Omental fat pad (tissue), 4 donors: ENCODE measurements at places on chromosomes 5 and 9. TPM values are rescaled to one million over a fixed set of nuclear protein-coding genes. Genes with fewer than 3 reads are reported as not detected.

The EQTN gene
- not detected for total RNA-seq

GRCh38 chr5:56447232-56447631 is 214.1 kb upstream of the ANKRD55 start:
- no peak for DNase-seq

The LCNL1 gene
- total RNA-seq = 0.47 TPM

GRCh38 chr9:37972351-37972848 is 68.5 kb upstream of the SLC25A51 start:
- no peak for DNase-seq

- DNase-seq = no peak
Measured at GRCh38 chr9:109817146-109817845, 37.3 kb downstream of the PALM2AKAP2 start.

The TAF11L5 gene
- not detected for total RNA-seq

The PCDHGB1 gene
- 2.2 TPM for total RNA-seq

The PALM2AKAP2 gene
- 23.4 TPM for total RNA-seq

DNA sequence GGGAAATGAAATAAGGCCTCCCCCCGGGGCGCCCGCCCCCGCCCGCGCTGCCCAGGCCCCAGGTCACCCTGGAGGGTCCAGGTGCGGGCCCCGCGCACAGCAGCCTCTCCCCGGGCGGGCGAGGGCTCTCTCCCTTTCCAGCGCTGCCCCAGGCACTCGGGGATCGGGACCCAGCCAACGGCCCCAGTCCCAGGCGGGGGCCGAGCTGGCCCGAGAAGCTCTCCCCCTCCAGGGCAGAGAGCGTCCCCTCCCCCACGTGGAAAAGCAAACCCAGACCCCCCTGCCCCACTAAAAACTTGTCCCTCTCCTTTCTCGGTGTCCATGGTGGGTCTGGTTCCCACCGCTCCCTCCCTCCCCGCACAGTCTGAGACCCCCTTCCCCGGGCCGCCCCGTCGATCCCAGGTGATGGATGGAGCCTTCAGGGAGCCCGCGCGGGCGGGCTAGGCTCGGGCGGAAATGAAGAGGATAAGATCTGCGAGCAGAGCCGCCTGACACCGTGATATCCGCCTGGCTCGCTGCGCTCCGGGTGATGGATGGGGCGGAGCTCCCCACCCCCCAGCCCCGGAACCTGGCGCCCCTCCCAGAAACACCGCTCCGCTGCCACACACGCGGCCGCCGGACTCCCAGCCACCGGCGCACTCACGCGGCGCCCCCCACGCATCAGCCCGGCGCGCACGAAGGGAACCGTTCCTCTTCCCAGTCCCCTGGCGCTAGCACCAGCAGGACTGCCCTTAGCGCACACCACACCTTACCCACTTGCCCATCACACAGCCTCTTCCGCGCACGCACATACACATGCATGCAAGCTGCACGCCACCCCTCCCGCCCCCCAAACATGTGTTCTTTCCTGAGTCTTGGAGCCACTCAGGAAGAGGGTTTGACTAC is 81.7 kb upstream of the ZBTB43 start:
- no peak for DNase-seq

The ANKRD31 gene
- 0.37 TPM for total RNA-seq

DNA sequence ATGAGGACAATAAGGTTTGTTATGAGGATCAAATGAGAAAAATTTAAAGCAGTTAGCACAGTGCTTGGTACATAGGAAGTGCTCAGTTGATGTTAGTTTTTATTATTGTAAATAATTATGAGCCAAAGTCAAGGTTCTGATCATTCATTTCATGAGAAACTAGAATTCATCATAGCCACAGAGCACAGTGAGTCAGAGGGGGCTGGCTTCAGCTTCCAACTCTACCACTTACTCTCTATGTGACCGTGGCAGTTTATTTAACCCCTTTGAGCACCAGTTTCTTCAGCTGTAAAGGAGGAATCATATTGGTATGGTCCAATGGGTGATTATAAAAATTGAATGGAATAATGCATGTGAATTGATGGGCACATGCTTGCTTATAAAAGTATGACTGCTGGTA is 39.4 kb downstream of the KLHL3 start:
- no peak for DNase-seq

The ACTL7B gene
- not detected for total RNA-seq

DNA sequence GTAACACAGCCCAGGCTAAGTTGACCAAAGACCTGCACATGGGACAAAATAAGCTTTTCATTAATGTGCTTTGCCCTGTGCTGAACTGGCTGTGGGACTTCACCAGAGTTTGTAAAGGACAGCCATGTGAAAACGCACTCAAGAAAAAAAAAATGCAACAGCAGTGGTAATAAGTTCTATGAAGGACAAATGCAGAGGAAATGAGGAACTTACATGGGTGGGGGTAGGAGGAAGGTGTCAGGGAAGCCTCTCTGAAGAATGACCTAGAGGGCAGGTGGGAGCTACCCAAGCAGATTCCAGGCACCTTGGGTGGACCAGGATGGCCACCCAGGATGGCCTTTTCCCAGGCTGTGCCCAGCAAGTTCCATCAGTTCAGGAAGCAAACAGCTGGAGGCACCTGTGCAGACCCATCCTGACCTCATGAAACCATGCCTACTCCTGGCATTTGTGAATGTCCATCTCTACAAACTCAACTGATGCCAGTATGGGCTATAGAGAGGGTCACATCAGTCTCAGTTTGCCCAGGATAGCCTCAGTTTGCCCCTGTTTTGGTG is 6.7 kb upstream of the PHF2 start:
- no peak for DNase-seq

- DNase-seq = no peak
Measured at GRCh38 chr5:57698802-57699201, 216.2 kb upstream of the ACTBL2 start.

DNA sequence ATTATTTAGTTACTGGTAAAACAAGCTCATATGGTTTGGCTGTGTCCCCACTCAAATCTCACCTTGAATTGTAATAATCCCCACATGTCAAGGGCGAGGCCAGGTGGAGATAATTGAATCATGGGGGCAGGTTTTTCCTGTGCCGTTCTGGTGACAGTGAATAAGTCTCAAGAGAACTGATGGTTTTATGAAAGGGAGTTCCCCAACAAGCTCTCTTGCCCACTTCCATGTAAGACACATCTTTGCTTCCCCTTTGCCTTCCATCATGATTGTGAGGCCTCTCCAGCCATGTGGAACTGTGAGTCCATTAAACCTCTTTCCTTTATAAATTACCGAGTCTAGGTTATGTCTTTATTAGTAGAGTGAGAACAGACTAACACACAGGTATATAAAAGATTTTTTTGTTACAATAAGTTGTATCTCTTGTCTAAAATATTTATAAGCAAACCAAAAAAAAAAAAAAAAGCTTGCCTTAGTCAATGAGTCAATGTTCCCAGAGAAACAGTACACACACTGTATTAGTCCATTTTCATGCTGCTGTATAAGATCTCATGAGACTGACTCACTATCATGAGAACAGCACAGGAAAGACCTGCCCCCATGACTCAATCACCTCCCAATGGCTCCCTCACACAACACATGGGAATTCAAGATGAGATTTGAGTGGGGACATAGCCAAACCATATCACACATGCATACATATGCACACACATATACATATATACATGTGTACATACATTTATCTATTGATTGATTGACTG is 138.3 kb downstream of the BASP1 start:
- DNase-seq = no peak

The MAST4 gene
- total RNA-seq = 57.4 TPM

DNA sequence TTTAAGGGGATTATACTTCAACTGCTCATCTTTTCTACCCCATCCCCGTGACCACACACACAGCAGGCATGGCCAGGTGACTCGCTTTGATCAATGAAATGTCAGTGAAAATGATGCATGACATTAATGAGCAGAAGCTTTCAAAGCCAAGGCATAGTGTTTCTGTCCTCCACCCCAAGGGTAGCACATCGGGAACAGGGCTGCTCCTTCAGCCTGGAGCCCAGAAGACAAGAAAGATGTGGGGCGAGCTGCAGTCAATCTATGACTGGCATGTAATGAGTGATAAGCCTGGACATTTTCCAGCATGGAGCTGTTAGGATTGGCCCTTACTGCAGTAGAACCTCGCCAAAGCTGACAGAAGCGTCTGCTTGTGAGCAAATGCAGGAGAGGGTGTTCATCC is 122.6 kb upstream of the IRX2 start:
- DNase-seq = no peak

The NMUR2 gene
- total RNA-seq = not detected

The FRMD3 gene
- total RNA-seq = 15.6 TPM

- DNase-seq = no peak
Measured at GRCh38 chr5:16304846-16305245, 125.3 kb upstream of the MARCHF11 start.
